ENCODE measurements at places on chromosomes 13 and 19. TPM values are rescaled to one million over a fixed set of nuclear protein-coding genes. Genes with fewer than 3 reads are reported as not detected.

DNA sequence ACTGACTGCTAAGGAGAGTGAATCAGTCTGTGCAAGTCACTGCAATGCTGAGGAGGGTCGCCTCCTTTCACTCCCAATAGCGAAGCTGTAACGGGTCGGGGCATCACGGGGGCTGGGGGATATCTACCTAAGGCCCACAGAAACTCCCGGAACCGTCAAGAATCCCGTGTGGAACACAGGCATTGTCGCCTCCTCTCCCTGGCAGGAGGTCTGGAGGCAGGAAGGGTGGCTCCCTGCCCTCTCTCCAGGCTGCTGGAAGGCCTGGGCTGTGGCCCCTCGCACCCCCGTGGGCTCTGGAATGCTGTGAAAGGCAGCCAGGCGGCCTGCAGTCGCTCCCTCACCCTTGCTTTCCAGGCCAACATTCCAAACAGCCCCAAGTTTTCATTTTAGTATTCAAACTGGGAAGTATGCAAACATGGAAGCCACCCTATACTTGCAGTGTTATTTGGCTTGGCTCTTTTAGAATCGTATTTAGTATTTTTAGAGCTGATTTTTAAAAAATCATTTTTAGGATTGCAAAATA lies 109.4 kb downstream of the CRYL1 start:
- DNase-seq: no peak

Gene BCL3
- total RNA-seq: 11.9 TPM

Gene TOMM40
- 45.6 TPM for total RNA-seq

DNA sequence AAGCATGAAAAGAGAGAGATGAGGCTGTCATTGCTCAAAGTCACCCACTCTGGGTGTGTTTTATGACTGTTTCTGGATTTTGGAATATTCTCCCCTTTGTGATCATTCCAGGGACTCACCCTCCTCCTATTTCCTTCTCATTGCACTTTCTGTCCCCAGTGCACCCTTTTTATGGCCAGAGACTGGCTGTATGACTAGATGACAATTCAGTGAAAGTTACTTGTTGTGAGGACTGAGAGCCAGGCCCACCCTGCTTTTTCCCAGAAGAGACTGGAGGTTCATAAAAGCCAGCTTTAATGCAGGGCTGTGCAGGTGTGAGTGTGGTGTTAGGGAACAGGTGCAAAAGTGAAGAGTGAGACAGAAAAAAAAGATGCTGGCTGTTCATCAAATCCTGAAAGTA lies 17.3 kb downstream of the CEACAM7 start:
- DNase-seq: no peak

Gene CALR3
- total RNA-seq: not detected

GRCh38 chr13:60881507-60881906 lies 484.5 kb downstream of the TDRD3 start:
- DNase-seq: no peak

DNA sequence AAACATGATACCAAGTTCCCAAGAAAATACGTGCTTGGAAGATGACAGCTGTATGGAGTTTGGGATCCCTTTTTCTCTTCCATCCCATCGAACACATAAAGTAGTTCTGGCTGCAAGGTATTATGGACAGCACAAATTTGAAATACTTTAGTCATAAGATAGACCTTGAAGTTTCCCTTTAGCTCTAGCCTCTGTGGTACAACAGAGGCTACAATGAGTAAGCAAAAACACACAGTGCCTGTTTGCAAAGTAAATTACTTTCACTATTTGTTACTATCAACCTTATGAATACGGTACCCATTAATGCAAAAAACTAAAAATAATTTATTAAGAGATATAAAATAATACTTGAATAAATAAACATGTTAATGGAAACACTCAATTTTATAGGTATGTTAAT lies 21.0 kb upstream of the LRCH1 start:
- DNase-seq: no peak

- no peak for DNase-seq
Measured at GRCh38 chr13:46685006-46685730, 111.8 kb downstream of the ESD start.

DNA sequence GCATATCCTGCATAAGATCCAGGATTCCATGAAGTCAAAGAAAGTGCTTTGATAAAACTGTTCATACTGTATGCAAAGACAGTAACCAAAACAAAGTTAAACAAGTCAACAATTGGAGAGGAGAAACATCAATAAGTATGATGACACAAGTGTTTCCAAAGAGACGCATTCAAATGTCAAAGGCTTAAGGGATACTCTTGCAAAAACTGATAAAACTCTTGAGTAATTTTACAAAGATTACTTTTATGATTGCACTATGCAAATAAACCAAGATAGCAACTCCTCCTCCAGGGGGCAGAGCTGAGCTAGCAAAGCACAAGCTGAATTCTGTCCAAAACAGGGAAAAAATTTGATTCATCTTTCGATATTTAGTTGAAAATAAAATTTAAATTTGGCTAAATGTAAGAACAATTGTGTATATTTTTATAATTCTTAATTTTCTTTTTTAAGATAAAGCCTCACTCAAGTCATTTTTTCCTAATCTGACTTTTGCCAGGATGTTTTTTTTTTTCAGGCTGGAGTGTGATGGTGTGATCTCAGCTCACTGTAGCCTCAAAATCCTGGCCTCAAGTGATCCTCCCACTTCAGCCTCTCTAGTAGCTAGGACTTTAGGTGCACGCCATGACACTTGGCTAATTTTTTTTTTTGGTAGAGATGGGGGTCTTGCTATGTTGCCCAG lies 84.0 kb downstream of the MZT1 start:
- no peak for DNase-seq

Data from dorsolateral prefrontal cortex (tissue), 122 donors.